ENCODE measurements at places on chromosomes 4 and X.

- H3K36me3 ChIP-seq: no peaks in the 10 kb centered on the region
- DNase-seq: no peak
- no peak overlapping the region for H3K27ac ChIP-seq
- no peak overlapping the region for H3K4me3 ChIP-seq
- no peaks in the 10 kb centered on the region for H3K27me3 ChIP-seq
These were observed 23.4 kb upstream of the ZNF518B start for GRCh38 chr4:10480616-10481015.

- H3K4me1 ChIP-seq: no peaks in the 10 kb centered on the region
- no peaks in the 10 kb centered on the region for H3K36me3 ChIP-seq
- H3K4me3 ChIP-seq: no peak overlapping the region
- no peak for DNase-seq
- H3K27me3 ChIP-seq: no peaks in the 10 kb centered on the region
These were observed 120.2 kb downstream of the BMPR1B start for GRCh38 chr4:94877973-94878372.

DNA sequence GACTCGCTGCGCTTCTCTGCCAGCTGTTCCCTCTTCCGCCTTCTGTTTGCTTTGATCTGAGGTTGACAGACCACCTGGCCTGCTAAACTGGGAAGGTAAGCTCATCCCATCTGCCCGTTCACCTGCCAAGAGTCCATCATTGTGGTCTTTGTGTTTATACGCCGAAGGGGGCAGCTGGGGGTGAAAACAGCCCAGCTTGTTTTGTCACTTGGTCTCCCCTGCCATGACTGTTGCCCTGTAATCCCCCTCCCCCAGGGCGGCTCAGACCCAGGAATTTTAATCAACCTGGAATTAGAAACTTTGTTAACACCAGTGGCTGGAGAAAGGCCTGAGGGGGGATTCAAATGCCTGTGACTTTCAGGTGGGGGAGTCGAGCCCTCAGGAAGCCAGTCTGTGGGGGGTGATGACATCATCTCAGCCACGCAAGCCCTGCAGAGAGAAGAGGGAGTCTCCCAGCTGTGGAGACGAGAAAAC lies 333.3 kb downstream of the BCOR start:
- H3K4me3 ChIP-seq: no peak overlapping the region
- H3K27ac ChIP-seq: no peak overlapping the region
- no peaks in the 10 kb centered on the region for H3K36me3 ChIP-seq
- no peak for DNase-seq

GRCh38 chr4:189974056-189974455 lies 33.4 kb downstream of the FRG1 start:
- H3K36me3 ChIP-seq: no peaks in the 10 kb centered on the region
- no peak overlapping the region for H3K27ac ChIP-seq
- H3K27me3 ChIP-seq: no peaks in the 10 kb centered on the region
- no peak for DNase-seq
- no peak overlapping the region for H3K4me3 ChIP-seq

- peak overlapping the region; percentile 72 for H3K27ac ChIP-seq
- H3K4me3 ChIP-seq: no peak overlapping the region
- no peaks in the 10 kb centered on the region for H3K27me3 ChIP-seq
- no peak for DNase-seq
- H3K4me1 ChIP-seq: no peaks in the 10 kb centered on the region
These were observed 71.8 kb downstream of the METTL14 start for GRCh38 chr4:118756958-118757357.

DNA sequence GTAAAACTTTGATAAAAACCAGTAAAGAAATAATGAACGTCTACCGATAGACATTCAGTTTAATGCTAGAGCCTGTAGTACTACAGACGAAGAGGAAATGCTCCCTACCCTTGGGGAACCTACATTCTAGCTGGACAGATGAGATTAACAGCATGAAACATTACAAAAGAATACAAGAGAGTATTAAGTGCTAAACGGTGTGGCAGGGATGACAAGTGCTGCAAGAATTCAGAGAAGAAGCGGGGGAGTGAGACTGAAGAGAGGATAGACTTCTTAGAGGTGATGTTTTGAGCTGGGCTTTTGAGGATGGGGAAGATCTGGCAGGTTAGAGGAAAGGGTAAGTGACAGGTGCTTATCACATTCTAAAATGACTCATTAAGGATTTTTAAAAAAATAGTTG lies 52.6 kb upstream of the ESX1 start:
- H3K4me1 ChIP-seq: no peaks in the 10 kb centered on the region
- no peak overlapping the region for H3K4me3 ChIP-seq
- H3K27me3 ChIP-seq: no peaks in the 10 kb centered on the region
- H3K27ac ChIP-seq: no peak overlapping the region
- no peak for DNase-seq
- no peaks in the 10 kb centered on the region for H3K36me3 ChIP-seq

DNA sequence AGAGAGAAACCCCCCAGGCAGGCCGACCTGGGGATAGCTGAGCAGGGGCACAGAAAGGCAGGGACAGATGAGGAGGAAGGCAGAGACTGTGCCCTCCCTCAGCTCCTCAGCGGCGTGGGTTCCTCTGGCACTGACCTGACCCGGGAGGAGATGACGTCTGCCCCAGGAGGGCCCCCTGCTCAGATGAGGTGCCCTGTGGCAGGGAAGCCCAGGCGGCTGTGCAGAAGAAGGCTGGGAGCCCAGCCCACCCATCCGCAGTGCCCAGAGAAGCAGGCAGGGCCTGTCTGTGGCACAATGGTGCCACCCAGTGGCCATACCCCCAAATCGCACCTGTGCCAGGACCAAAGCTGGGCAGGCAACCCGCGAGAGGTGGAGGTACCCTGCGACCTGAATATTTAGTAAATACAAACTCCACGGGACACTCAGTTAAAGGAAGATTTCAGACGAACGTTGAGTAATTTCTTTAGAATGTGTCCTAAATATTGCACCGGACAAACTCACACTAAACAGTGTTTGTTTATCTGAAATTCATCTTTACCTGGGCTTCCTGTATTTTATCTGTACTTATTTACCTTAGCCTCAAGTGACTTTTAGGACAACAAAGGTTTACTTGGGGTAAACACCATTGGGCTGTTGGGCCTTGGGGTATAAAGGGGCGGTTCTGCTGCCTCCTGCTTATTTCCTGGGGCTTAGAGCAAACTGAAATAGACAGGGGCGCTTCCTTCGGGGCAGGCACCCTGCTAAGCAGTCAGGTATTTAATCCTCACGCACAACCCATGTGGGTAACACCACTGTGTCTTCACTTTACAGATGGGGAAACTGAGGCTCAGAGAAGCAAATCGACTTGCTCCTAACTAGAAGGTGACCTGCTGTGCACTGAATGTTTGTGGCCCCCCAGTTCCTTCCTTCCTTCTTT lies 46.5 kb upstream of the HMX1 start:
- no peaks in the 10 kb centered on the region for H3K36me3 ChIP-seq
- peaks cover 5% of the 10 kb centered on the region for H3K27me3 ChIP-seq
- peak; percentile 50 for DNase-seq
- H3K4me3 ChIP-seq: no peak overlapping the region
- no peaks in the 10 kb centered on the region for H3K4me1 ChIP-seq

- DNase-seq: peak; percentile 76
- no peak overlapping the region for H3K4me3 ChIP-seq
- H3K27me3 ChIP-seq: no peaks in the 10 kb centered on the region
- H3K27ac ChIP-seq: peak overlapping the region; percentile 71
- H3K4me1 ChIP-seq: peaks cover 26% of the 10 kb centered on the region
These were observed 176.7 kb downstream of the SHROOM3 start for GRCh38 chr4:76611616-76612207.

- H3K4me1 ChIP-seq: no peaks in the 10 kb centered on the region
- no peak overlapping the region for H3K4me3 ChIP-seq
- no peak for DNase-seq
- H3K27me3 ChIP-seq: peaks cover 53% of the 10 kb centered on the region
- no peaks in the 10 kb centered on the region for H3K36me3 ChIP-seq
These were observed 18.6 kb upstream of the ADRA2C start for GRCh38 chr4:3747581-3747904.

GRCh38 chr4:184805462-184806228 lies 20.1 kb downstream of the ACSL1 start:
- peaks cover 25% of the 10 kb centered on the region for H3K4me1 ChIP-seq
- peak overlapping the region; percentile 53 for H3K27ac ChIP-seq
- peak; percentile 44 for DNase-seq
- H3K36me3 ChIP-seq: no peaks in the 10 kb centered on the region
- no peaks in the 10 kb centered on the region for H3K27me3 ChIP-seq

- no peak overlapping the region for H3K4me3 ChIP-seq
- DNase-seq: no peak
- no peaks in the 10 kb centered on the region for H3K27me3 ChIP-seq
These were observed 25.2 kb downstream of the PPP1R2C start for GRCh38 chrX:42752730-42753129.

DNA sequence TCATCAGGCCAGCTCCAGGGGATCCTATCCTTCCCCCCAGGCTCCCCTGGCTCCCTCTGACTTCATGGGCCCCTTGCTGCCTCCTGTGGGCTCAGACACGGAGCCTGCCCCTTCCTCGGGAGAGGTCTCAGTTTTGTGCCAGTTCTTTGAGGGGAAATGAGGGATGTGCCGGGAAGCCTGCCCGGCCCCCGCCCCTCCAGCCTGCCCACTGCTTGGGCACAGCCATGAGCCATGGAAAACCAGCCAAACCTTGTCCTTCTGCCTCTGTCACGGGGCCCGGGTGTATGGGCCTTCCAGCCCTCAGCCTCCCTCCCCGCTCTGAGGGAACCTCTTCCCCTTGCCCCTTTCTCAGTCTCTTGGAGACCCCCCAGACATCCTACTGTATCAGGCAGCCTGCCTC lies 6.8 kb downstream of the BGN start:
- H3K4me1 ChIP-seq: no peaks in the 10 kb centered on the region
- no peaks in the 10 kb centered on the region for H3K27me3 ChIP-seq
- no peaks in the 10 kb centered on the region for H3K36me3 ChIP-seq
- no peak for DNase-seq
- no peak overlapping the region for H3K27ac ChIP-seq
- no peak overlapping the region for H3K4me3 ChIP-seq

DNA sequence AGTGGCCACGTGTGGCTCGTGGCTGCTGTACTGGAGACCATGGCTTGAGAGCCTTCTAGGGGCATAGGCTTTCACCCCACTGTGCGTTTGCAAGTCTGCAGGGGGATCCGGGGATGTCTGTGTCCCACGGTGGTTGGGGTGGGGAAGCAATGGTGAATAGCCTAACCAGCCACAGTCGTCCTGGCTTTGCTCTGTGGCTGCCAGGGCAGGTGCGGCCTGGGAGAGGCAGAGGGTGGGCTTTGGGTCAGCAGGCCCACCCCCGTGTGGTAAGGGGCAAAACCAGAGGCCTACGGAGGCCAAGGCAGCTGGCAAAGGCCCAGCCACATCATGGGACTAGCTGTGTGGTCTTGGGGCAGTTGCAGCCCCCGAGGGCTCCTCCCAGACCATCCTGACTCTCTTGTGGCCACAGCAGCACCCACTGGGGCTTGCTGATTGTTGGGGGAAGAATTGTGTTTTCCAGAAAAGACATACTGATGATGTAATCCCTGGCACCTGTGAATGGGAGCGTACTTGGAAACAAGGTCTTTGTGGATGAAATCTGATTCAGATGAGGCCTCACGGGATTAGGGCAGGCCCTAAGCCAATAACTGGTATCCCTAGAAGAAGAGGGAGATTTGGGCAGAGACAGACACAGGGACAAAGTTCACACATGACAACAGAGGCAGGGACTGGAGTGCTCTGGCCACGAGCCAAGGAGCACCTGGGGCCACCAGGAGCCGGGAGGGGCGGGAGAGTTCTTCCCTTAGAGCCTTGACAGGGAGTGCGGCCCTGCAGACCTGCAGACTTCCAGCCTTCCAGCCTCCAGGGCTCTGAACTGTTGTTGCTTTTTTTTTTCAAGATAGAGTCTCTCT lies 2.9 kb downstream of the CPZ start:
- H3K4me3 ChIP-seq: no peak overlapping the region
- no peak overlapping the region for H3K27ac ChIP-seq
- H3K36me3 ChIP-seq: no peaks in the 10 kb centered on the region
- no peaks in the 10 kb centered on the region for H3K4me1 ChIP-seq
- peak; percentile 34 for DNase-seq
- H3K27me3 ChIP-seq: peaks cover 36% of the 10 kb centered on the region

DNA sequence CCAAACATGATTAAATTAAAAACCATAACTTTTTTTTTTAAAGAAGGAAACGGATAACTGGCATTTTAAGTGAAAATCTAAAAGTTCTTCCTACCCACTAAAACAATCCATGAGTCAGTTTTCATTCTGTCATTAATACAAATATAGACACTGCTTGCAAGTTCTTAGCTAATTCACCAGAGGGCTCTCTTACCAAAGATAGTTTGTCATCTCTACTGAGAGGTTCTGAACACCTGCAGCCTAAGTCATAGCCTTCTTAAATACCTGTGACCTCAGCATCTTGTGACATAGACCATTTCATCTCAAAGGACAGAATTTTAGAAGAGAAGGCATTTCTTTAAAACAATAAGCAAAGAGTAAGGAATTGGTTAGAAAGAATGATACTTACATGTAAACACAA lies 65.3 kb upstream of the FAM120C start:
- H3K27me3 ChIP-seq: no peaks in the 10 kb centered on the region
- H3K27ac ChIP-seq: no peak overlapping the region
- H3K4me3 ChIP-seq: no peak overlapping the region
- no peaks in the 10 kb centered on the region for H3K36me3 ChIP-seq
- no peaks in the 10 kb centered on the region for H3K4me1 ChIP-seq

DNA sequence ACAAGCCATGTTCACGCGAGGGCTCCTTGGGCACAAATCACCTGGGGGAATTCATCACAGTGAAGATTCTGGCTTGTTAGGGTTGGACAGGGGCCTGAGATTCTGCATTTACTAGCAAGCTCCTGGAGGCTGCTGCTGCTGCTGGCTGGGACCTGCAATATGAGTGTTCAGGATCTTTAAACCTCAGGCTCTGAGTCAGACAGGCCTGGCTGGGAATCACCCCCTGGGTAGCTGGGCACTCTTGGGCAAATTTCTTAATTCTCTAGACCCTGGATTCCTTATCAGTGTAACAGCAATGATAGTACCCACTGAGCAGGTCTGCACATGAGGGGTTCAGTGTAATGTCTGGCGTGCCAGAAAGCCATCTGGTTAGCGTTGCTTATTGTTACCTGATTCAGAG lies 101.5 kb downstream of the DHX15 start:
- no peaks in the 10 kb centered on the region for H3K36me3 ChIP-seq
- H3K27ac ChIP-seq: no peak overlapping the region

DNA sequence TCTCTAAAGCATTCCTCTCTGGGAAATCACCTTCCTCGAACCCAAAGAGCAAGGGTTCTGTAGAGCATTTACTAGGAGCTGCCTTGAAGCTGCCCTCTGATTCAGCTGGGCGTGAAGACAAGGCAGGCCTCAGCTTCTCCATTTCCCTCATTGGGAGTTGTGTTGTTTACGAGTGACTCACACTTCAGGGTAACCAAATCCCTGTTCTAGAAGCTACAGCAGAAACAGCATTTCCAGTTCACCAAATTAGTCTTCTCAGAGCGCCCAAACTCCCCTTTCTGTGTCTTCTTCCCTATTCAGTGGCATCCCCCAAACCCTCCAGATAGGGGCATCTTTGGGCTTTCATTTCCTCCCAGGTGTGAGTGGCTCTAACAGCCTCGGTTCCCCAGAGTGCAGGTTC lies 863 bp upstream of the XPNPEP2 start:
- no peaks in the 10 kb centered on the region for H3K36me3 ChIP-seq
- H3K4me1 ChIP-seq: peaks cover 24% of the 10 kb centered on the region
- H3K27ac ChIP-seq: peak overlapping the region; percentile 46
- H3K27me3 ChIP-seq: no peaks in the 10 kb centered on the region
- H3K4me3 ChIP-seq: no peak overlapping the region
- no peak for DNase-seq

All from transverse colon (tissue), 4 donors.